ENCODE measurements at places on chromosomes 3 and 15.

DNA sequence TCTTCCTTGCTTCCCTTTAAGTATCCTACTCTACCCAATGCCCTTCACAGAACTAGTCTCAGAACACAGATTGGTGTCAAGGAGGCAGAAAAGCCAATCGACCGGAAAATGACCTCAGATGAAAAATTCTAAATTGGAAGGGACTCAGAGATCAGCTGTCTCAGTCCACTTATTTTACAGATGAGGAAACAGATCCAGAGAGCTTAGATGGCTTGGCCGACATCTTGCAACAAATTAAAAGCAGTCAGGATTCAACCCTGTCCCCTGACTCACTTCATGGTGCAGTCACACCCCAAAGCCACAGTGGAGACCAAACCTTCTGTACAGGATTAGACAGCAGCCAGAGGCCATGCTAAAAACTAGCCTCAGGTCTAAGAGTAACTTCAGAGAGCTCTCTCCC, 169.3 kb upstream of the BHLHE40 start:
- DNase-seq = no peak

DNA sequence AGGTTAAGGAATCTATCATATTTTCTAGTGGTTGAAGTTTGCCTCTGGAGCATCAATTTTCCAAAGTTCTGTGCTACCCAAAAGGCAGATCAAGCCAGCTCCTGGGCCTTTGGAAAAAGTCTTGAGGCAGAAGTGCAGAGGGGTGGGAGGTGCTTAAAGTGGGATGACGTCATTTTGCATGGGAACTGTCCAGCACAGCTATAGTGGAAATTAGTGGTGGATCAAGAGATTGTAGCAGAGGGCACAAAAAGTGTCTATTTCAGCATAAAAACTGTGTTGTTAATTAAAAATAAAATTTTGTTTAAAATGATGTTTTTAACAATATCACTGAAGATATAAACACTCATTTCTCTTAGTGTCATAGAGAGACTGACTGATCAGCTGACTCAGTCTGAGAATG, 221.9 kb downstream of the LRRN1 start:
- DNase-seq = no peak

- DNase-seq = no peak
These were observed 28.0 kb upstream of the SUCNR1 start for GRCh38 chr3:151845306-151845905.

- DNase-seq = no peak
These were observed 291.1 kb upstream of the PDZRN3 start for GRCh38 chr3:73915886-73916285.

GRCh38 chr3:98918586-98918985, 17.1 kb upstream of the DCBLD2 start:
- DNase-seq = no peak

- no peak for DNase-seq
These were observed 29.6 kb downstream of the ADCY5 start for GRCh38 chr3:123419181-123419849.

Data from CD4-positive, alpha-beta T cell treated with Interleukin-10 for 1 hour (primary cell).